ENCODE measurements at places on chromosomes 1 and 21. TPM values are rescaled to one million over a fixed set of nuclear protein-coding genes. Genes with fewer than 3 reads are reported as not detected.

Gene FABP3
- total RNA-seq = not detected

Gene MROH9
- not detected for total RNA-seq

Gene LAX1
- not detected for total RNA-seq

Gene IGSF5
- total RNA-seq = not detected

Gene C1QTNF12
- 1.4 TPM for total RNA-seq

Gene MAP3K21
- 12.0 TPM for total RNA-seq

Gene MYOG
- total RNA-seq = not detected

Gene LCE1D
- not detected for total RNA-seq

Gene SLFNL1
- total RNA-seq = not detected

Gene OR2M3
- not detected for total RNA-seq

Gene KCNJ9
- not detected for total RNA-seq

Gene VHLL
- total RNA-seq = not detected

Gene FMN2
- total RNA-seq = 5.2 TPM

Gene ARHGAP30
- 0.05 TPM for total RNA-seq

Gene SLC9C2
- total RNA-seq = not detected

Gene GFI1
- 0.26 TPM for total RNA-seq

Gene MATN1
- total RNA-seq = 0.05 TPM

Gene KCNE2
- total RNA-seq = not detected

Gene HRNR
- total RNA-seq = not detected

Gene LORICRIN
- not detected for total RNA-seq

Gene ADORA3
- total RNA-seq = not detected

Gene E2F2
- 2.6 TPM for total RNA-seq

Gene SPRR2E
- total RNA-seq = not detected

Gene KIAA1614
- total RNA-seq = 0.38 TPM

Gene ZMYND12
- total RNA-seq = 0.55 TPM

Gene RGS1
- total RNA-seq = not detected

Gene PERM1
- total RNA-seq = 0.08 TPM

Gene BMP8B
- 4.2 TPM for total RNA-seq
